GM13976 (cell line): ENCODE measurements at places on chromosomes 5 and 9.

DNA sequence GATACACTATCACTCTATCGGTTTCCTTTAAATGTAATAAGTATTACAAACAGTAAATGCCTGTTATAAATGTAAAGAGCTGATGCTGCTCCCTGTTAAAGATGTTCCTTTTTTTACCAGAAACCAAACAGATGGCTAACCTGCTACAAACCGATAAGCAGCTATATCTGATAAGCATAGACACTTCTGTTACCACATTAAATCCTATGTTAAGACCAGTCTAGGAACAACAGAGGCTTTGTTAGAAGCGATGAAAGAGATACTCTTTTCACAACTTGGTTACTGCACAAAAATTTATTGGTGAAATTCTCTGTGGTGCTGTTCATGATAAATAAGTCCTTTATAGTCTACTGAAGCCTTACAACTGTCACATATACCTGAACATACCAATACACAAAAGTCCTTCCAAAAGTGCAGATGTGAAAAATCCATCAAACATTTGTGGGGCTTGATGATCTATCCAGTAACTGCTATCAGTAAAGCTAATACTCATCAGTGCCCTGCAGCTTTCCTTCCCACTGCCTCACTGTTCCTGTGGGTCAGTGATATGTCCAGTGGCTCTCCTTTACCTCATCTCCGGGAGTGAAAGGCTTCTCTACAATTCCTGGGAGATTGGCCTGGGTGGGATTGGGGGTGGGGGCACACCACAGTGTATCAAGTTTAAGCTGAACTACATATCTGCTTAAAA lies 25.8 kb upstream of the PRXL2C start:
- DNase-seq = no peak

DNA sequence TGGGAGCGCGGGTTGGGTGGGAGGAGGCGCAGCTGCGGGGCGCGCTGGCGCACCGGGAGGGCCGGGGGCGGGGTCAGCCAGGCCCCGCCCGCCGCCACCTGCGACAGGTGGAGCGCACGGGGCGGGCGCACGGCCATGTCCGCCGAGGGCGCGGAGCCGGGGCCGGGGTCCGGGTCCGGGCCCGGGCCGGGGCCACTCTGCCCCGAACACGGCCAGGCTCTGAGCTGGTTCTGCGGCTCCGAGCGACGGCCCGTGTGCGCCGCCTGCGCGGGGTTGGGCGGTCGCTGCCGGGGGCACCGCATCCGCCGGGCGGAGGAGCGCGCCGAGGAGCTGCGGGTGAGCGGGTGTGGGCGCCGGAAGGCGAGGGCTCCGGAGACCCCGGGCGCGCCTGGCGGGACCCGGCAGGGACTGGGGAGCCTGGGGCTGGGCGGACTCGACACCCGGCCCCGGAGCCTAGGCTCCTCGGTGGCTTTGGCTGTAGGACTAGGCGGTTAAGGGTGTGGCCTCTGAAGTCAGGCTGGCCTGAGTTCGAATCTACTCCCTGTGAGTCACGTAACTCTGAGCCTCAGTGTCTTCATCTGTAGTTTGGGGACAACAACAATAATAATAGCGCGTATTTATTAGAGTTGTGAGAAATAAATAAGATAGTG lies at the start of gene BSPRY:
Gene BSPRY (plus strand): TSS at position 97 of the 650 bp plus-strand sequence. CDS start 39 bp downstream, at position 136.
- peak; percentile 68 for DNase-seq

DNA sequence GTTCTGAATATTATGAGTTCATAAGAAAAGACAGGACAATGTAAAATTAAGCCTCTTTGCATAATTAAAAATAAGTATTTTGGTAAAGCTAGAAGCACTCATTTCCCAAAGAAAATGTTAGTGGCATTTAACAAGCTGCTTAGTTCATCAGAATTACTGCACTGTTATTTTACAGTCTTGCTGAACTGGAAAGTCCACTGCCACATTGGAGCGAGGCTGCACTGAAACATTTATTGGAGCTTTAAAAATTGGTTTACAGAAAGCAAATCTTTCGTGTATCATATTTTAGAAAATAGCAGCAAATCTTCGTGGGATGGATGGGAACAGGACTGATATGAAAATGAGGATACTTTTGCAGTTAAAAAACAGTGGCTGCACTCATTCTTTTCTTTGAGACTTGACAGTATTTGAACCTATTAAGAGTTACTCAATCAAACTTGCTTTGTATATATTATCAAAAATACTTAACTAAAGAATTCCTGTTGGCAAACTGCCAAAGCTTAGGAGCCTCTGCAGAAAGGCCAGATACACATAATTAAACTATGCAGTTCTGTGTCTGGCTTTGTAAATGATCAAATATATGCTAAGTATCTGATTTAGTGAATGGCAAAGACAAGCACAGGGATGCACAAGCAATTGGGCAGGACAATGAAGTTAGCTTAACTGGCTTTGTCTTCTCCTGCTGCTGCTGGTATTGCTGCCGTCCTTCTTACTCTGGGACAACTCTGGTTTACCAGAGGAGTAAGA lies 16.5 kb upstream of the FBXL7 start:
- DNase-seq = no peak

DNA sequence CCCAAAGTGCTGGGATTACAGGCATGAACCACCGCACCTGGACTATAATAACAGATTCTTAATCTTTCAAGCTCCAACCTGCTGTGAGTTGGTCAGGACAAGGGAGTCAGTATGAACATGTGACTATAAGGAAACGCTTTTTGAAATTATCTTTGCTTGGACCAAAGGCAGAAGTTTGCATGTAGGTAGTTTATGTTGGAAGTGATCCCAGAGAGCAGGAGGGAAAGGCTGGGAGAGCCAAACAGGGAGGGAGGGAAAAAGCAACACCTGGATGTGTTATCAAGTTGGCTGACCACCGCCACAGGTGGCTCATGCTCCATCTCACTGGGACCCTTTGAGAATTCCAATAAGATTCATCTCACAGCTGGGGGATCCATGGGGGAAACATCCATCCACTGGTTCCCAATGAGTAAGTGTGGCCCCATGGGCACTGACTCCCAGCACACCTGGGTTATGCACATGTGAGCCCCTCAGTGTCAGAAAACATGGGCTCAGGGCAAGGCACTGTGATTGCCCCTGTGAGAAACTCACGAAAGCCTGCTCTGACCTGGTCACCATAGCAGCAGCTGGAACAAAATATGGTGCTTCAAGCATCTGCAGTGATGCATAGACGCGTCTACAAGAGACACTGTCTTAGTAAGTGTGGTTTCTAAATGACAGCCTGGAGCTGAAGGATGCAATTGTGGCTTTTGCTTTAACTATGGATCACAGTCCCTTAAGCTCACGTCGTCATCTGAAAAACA lies 62.1 kb downstream of the ARSB start:
- peak; percentile 52 for DNase-seq

DNA sequence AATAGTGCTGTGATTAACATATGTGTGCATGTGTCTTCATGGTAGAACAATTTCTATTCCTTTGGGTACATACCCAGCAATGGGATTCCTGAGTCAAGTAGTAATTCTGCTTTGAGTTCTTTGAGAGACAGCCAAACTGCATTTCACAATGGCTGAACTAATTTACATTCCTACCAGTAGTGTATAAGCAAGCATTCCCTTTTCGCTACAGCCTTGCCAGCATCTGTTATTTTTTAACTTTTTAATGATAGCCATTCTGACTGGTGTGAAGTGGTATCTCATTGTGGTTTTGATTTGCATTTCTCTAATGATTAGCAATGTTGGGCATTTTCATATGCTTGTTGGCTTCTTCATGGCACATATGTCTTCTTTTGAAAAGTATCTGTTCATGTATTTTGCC lies 308.5 kb downstream of the ARRDC3 start:
- no peak for DNase-seq

GRCh38 chr5:143208781-143209510 lies 194.5 kb downstream of the NR3C1 start:
- no peak for DNase-seq

GRCh38 chr9:87524061-87524460 lies 26.4 kb downstream of the DAPK1 start:
- no peak for DNase-seq

- DNase-seq = no peak
These were observed 252.2 kb downstream of the SLF1 start for GRCh38 chr5:94870511-94871183.

DNA sequence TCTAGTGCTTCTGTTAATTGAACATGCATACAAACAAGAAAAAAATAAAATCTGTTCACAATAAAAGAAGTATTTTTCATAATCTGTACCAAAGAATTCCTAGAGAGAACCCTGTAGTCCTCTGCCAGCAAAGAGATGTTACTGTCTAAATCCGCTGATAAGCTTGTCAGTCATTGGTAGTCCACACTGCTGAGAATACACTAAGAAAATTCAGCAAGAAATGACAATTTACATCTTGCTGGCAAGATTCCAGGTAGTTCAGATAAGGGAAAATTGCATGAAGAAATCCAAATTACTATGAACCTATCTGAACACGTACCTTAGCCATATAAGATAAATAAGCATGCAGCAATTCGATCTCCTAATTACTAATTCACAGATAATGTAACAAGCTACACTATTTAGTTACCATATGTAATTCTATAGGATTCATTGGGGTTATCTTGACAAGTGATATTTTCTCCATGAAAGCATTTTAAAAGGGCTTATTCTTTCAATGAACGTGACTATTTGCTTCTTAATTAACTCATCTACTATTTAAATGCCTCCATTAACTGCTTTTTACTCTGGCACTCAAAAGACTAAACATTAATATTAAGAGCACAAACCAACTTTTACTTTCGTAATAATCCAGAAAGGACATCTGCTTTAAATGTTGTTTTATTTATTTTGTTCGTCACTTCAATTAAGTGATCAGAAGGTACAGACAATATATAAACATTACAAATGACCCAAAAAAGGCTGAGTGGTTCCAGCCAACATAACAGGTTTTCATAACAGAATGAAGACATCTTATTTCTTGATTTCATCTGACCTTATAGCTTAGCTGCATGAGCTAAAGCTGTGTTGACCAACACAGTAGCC lies 9.7 kb downstream of the MPDZ start:
- no peak for DNase-seq

DNA sequence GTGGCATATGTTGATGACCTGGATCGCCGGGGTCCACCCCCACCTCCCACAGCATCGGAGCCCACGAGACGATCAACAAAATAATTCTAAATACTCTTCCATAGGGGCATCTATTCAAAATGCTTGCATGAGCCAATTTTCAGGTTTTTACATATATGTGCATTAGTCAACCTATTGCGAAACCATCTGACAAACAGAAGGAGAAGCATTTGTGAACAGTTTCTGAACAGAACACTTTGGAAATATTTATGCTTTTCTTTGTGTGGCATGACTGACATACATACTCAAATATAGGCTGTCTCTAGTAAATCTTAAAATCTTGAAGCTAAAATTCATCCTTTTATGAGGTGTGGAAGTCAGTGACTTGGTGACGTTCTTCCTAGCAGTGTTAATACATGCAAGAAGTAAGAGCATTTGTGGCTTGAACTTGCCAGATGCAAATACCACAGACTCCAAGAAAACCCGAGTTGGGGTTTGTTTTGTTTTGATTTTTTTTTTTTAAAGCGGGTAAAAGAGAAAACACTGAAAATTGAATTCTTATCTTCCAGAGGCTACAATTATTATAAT lies 5.3 kb downstream of the GPR151 start:
- no peak for DNase-seq

- no peak for DNase-seq
These were observed 497.4 kb upstream of the CYLC2 start for GRCh38 chr9:102497709-102498108.

GRCh38 chr9:7461791-7462190 lies 337.8 kb downstream of the DMAC1 start:
- no peak for DNase-seq

DNA sequence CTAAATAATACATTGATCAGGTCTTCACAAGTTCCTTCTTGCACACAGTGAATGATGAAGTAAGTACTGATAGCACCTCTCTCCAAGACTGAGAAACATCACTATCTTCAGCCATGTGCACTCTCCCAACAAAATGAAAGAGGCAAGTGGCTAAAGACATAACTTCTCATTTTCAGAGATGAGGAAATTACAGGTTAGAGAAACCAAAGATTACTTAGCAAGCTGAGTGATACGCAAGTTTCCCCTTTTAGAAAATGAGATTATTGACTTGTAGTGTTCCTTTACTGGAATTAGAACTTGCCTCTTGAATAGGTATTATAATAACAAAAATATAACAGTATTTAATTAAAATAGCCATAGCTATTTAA lies 21.6 kb downstream of the CEMIP2 start:
- no peak for DNase-seq

DNA sequence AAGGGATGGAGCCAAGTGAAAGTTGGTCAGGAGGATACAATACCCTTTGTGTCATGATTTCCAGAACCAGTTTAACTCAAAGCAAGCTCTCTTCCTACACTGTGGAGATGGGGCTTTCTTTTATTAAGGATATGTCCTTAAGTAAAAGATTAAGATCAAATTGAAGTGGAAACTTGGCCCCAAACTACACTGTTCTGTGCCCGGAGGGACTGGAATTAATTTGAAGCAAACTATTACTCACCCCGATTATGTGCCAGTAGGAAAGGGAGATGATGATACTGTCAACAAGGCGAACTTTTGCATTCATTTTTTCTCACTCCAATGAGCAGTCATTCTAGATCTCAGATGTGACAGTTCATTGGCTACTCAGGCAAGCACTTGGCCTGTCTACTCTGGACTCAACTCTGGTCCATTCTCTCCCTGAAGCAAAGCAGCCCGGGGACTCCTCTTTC lies 186.7 kb downstream of the NTRK2 start:
- no peak for DNase-seq

DNA sequence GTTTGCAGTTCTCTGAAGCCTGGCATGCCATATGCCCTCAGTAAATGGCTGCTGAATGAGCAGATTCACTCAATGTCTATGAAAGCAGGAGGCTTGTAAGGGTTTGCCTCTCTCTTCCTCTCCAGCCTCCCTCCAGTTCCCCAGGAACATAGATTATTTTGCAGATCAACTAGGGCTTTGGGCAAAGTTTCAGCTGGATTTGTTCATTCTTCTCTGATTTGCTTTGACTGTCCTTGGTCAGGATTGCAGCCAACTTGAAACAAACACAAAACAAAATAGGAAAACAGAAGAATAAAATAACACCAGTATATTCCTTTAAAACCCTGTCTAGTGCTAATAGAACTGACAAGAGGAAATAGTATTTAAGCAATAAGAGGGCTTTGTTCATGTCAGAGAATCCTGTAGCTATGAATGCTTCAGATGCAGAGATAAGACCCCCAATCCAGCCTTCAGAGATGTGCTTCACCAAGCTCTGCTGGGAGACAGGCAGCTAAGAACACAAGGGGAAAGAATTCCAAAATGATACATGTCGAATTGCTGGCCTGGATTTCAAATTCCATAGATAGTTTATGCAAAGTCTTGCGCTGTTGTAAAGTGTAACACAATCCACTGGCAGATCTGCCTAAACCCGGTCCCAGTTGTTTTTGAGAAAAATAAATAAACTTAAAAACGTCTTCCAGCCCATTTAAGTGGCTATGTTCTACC lies 174.3 kb downstream of the PAPPA start:
- DNase-seq = no peak

DNA sequence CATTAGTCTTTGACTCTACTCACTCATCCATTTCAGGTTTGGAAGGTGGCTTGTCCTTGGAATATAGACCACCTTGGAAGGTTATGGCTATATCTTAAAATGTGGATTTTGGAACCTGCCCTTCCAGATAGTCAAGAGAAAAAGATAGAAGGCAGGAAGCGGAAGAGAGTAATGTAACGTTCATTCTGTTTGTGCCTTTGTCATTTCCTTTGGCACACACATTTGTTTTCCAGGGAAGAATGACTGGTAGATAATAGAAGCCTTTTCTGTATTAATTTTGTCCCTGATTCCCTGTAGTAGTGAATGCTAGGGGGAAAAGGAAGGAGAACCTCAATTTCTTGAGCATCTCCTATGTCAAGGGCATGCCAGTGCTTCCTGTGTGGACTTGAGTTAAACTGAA lies 54.7 kb downstream of the PPIC start:
- DNase-seq = no peak
